Adrenal gland (tissue), 19 donors: ENCODE measurements at places on chromosomes 3 and 15. TPM values are rescaled to one million over a fixed set of nuclear protein-coding genes. Genes with fewer than 3 reads are reported as not detected.

GRCh38 chr3:119518026-119518425 lies 19.7 kb downstream of the TIMMDC1 start:
- DNase-seq, result no peak

GRCh38 chr3:187912007-187912406 lies 166.7 kb upstream of the BCL6 start:
- peak; percentile 32 for DNase-seq

DNA sequence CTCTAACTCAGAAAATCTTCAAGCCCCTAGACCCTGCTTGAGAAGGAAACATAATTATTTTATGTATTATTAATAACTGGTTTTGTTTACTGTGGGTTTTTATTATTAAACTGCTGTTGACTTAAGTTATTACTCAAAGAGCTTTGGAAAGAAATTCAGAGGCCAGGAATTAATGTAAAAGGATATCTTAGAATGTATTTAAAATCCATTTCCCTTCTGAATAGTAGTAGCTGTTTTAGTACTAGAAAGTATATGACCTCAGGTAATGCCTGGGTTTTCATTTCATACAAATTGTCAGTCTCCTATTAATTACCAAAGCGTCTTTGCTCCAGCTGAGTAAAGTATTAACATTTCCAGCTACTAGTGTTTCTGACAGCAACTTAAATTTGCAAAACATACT lies 223.1 kb downstream of the ITPR1 start:
- DNase-seq, result no peak

DNA sequence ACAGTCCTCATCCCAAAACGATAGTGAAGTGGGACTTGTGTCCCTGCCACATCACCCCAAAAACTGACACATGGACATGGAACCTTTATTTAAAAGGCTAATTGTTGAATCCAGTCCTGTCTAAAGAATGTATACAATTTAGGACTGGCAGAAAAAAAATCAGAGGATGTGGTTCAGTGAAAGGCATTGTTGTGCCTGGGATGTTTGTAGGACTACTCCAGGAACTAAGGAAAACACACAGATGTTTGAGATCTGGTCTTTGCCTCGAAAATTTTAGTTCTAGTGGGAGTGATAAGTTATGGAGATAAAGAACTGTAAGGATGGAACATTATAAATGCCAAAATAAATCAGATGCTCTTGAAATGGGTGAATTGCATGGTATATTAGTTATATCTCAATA lies 27.2 kb downstream of the VGLL4 start:
- DNase-seq, result no peak

Gene FBLN2
- 16.2 TPM for polyA plus RNA-seq

DNA sequence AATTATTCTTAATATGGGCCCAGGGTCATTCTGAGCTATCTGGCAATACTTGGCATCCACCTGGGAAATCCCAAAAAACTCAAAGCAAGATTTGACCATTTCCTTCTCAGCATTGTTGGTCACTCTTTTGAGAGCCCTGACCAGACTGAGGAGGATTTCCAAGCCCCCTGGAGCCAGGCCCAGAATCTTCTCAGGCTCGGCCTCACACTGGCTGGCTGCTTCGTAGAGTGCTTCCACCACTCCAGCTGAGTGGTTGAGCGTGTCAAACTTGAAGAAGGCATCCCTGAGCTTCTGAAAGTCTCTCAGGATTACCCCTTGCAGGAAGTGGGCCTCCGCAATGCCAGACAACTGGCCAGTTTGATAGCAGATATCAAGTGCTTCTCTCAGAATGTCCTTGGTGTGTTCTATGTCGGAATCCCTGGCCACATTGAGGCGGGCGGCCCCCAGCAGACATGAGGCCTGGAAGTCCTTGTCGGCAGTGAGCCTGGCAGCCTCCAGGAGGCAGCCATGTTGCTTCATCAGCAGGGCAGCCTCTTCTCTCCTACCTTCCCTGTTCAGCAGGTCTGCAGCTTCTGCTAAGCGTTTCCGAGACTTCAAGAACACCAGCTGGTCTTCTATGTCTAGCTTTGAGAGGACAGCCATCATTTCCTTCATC lies 68.9 kb upstream of the DCLK3 start:
- no peak for DNase-seq

Gene SLC9C1
- polyA plus RNA-seq, result not detected

DNA sequence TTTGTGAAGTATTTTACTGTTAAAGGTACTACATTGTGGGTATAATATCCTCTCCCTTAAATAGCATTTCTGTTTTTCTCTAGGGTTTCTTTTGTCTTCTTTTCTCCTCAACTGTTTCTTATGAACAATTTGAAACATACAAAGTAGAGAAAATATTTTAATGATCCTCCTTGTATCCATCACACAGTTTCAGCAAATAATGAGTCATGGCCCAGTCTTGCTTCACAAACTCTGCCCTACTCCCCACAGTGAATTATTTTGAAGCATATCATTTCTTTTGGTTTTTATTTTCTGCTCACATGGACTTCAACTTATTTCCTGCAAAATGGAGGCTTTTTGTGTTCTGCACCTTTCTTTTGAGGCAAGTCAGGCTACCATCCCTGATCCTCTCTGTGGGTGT lies 6.1 kb upstream of the SCAANT1 start:
- DNase-seq, result no peak

Gene EFHB
- polyA plus RNA-seq, result 0.98 TPM

Gene FMN1
- polyA plus RNA-seq, result 6.0 TPM

Gene TTLL13
- 0.20 TPM for polyA plus RNA-seq

DNA sequence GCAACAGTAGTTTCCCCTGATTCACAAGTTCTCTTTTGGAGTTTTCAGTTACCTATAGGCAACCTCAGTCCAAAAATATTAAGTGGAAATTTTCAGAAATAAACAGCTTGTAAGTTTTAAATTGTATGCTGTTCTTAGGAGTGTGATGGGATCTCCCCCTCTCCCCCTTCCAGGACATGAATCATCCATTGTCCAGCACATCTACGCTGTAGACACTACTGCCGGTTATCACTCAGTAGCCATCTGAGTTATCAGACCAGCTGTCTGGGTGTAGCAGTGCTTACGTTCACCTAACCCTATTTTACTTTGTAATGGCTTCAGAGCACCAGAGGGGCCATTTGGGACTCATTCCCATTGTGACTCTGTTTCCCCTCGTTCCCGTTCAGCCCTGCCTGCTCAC lies 96.7 kb upstream of the PLXNA1 start:
- no peak for DNase-seq

Gene BSN
- 1.3 TPM for polyA plus RNA-seq

GRCh38 chr3:94799420-94800060 lies 736.7 kb downstream of the NSUN3 start:
- no peak for DNase-seq

DNA sequence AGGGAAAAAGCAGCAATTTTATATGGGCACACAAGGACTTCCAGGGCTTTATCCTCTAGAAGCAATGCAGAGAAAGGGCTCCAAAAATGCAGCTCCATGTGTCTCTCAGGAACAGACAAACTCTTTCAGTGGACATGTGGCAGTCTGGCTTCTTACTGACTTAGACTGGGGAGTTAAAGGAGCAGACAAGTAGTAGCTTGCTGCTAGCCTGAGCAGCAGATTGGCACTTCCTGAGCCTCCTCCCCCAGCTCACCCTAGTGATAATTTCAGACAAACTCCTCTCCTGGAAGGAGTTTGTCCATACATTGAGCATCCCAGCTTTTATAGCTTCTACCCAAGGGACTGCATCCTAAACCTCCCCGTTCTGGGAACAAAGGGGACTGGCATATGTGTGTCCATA lies 101.7 kb upstream of the MANF start:
- no peak for DNase-seq

DNA sequence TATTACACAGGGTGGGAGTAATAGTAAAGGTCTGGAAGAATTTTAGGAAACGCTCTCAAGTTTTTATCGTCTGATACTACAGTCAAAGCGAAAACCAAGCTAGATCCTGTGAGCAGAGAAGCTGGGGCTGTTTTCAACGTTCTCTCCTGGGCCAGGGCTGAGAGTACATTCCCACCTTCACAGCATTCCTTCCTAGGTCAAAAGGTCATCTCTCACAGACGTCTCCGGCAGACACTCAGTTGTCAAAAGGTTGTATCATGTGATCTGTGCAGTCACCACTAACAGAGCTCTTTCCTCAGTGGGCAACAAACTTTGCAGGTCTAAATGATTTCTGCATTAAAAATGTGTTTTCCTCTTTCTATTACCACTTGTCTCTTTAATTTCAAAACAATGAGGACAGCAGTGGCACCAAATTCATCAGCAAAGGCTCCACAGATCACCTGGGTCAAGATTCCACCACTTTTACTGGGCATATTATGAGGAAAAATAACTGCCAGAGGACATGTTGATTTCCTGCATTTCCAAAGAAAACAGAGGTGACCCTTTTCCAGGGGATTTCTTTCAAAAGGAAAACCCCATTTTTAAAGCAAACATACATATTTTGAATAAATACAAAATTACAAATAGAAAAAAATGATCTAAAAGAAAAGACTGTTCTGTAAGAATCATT lies 41.9 kb downstream of the MEIS2 start:
- no peak for DNase-seq

GRCh38 chr3:187369089-187369447 lies 883 bp downstream of the RTP4 start:
- no peak for DNase-seq

- peak; percentile 31 for DNase-seq
Measured at GRCh38 chr3:78737988-78738387, 1029.8 kb downstream of the ROBO1 start.

- DNase-seq, result no peak
Measured at GRCh38 chr3:54294214-54294613, 171.9 kb downstream of the CACNA2D3 start.

DNA sequence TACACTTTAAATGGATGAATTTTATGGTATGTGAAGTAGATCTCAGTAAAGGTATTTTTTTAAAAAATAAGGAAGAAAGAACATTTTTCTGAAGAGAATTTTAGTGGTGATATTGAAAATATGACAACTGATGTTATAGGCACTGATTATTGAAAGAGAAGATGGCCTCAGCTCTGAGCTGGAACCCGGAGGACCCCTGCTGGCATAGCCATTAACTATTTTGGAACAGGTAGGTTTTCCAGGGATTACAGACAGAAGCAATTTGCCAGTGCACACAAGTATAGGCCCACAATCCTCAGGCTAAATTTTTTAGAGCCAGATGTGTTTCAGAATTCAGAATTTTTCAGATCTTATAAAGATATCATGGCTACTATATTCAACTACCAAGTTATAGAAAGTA lies 315.9 kb upstream of the GPR149 start:
- DNase-seq, result no peak

DNA sequence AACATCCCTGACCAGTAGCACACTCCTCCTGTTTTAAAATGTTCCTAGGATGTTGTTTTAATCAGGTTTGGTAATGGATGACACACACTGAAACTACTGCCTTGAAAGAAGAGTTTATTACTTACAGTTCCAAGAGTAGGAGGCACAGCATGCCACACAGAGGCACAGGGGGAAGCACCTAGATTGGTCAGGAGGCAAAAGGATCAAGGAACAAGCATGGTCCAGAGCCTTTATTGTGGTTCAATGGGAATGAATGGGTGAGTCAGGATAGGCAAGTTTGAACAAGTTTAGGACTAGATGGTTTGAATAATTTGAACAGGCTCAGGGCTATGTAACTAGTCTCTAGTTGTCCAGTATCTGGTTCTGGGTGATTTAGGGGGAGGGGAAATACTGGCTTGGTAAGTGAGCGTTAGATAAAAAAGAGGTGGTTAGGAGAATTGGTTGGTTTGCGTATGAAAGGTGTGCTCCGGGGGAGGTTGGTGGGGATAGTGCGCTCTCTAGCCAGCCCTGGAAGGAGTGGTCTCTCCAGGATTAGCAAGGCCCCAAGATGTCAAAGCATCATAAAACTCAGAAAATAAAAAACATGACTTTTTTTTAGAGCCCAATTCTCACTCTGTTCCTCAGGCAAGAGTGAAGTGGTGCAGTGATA lies 35.1 kb downstream of the TMOD3 start:
- DNase-seq, result no peak

GRCh38 chr15:35827141-35827540 lies 281.2 kb upstream of the DPH6 start:
- no peak for DNase-seq

GRCh38 chr3:43288366-43288765 lies 2.0 kb downstream of the SNRK start:
- no peak for DNase-seq
